ENCODE measurements at places on chromosomes 3 and 15. TPM values are rescaled to one million over a fixed set of nuclear protein-coding genes. Genes with fewer than 3 reads are reported as not detected.

The KATNBL1 gene
- 113 TPM for total RNA-seq

The GOLGA8T gene
- 0.27 TPM for total RNA-seq

GRCh38 chr15:94008104-94009074 is 223.0 kb upstream of the MCTP2 start:
- H3K4me1 ChIP-seq: no peaks in the 10 kb centered on the region
- DNase-seq: peak; percentile 52
- H3K27me3 ChIP-seq: no peaks in the 10 kb centered on the region
- H3K4me3 ChIP-seq: no peak overlapping the region
- no peak overlapping the region for H3K27ac ChIP-seq
- no peaks in the 10 kb centered on the region for H3K36me3 ChIP-seq

The SMCO1 gene
- 1.6 TPM for total RNA-seq

- no peaks in the 10 kb centered on the region for H3K36me3 ChIP-seq
- no peak overlapping the region for H3K27ac ChIP-seq
- no peak overlapping the region for H3K4me3 ChIP-seq
- peaks cover 2% of the 10 kb centered on the region for H3K4me1 ChIP-seq
These were observed 151.5 kb downstream of the B3GALNT1 start for GRCh38 chr3:160953686-160954085.

GRCh38 chr3:61569856-61570580 is 8.6 kb downstream of the PTPRG start:
- H3K4me3 ChIP-seq: no peak overlapping the region
- no peaks in the 10 kb centered on the region for H3K27me3 ChIP-seq
- H3K4me1 ChIP-seq: peaks cover under 1% of the 10 kb centered on the region
- no peak for DNase-seq
